Pulmonary artery endothelial cell (primary cell): ENCODE measurements at places on chromosomes 12 and 14.

GRCh38 chr14:88276923-88277596, 46.0 kb downstream of the KCNK10 start:
- DNase-seq: no peak

DNA sequence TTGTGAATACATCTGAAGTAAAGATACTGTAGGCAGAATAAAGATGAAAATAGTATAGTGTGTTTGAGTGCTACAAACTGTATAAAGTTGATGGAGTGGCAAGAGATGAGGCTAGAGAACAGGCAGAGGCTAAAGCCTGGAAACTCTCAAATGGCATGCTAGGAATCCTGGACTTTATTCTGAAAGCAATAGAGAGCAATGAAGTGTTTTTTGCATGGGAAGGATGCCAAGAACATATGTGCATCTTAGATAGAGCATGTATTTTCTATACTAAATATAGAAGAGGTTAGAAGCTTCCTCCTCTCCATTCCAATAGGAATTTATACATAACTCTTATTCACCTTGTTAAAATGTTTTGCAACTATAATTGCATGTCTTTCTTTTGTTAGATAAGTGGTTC, 86.3 kb upstream of the TMTC2 start:
- DNase-seq: no peak

- DNase-seq: no peak
Observed at GRCh38 chr14:77554816-77555599, 56.4 kb upstream of the ISM2 start.

DNA sequence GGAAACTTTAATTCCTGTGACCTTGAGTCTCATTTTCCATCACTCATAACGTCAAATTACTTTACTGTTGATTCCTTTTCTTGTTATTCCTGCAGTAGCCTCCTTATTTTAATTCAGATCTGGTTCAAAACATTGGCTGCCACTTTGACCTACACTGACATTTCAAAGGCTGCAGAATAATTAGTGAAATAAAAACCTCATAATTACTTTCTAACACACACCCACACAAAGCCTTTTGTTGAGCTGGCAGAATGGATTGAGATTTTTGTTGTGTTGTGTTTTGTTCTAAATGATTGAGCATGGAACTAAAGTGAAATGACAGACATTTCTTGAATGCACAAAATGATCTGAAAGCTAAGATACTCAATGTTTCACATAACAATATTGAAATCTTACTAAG, 507.5 kb upstream of the STXBP6 start:
- DNase-seq: no peak

- DNase-seq: no peak
Observed at GRCh38 chr12:88472775-88473174, 107.5 kb downstream of the KITLG start.

- no peak for DNase-seq
Observed at GRCh38 chr14:103995876-103996275, 53.5 kb upstream of the RD3L start.

DNA sequence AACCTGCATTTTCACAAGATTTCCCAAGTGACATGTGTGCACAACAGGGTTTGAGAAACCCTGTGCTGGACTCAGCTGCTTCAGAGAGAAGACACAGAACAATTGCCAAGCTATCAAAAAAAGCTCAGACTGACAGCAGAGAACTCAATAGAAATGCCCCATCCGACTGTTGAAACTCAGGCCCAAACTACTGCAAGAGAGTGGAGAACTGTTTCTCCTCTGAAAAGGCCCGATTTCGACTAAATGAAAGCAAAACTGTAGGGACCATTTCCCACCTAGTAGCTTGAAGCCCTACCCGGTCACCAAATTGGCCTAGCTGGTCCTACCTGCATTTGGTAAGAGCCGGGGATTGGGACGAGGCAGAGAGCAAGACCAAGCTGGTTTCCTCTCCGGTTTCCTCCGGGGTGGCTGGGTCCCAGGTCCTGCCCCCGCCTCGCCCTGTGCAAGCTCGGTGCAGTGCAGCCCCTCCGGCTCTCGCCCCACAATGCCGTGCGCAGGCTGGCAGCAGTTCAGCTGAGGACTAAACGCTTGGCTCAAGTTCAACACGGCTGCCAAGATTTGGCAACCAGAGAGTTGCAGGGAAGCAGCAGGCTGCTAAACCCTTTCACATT, 1180.6 kb downstream of the VRK1 start:
- DNase-seq: no peak

DNA sequence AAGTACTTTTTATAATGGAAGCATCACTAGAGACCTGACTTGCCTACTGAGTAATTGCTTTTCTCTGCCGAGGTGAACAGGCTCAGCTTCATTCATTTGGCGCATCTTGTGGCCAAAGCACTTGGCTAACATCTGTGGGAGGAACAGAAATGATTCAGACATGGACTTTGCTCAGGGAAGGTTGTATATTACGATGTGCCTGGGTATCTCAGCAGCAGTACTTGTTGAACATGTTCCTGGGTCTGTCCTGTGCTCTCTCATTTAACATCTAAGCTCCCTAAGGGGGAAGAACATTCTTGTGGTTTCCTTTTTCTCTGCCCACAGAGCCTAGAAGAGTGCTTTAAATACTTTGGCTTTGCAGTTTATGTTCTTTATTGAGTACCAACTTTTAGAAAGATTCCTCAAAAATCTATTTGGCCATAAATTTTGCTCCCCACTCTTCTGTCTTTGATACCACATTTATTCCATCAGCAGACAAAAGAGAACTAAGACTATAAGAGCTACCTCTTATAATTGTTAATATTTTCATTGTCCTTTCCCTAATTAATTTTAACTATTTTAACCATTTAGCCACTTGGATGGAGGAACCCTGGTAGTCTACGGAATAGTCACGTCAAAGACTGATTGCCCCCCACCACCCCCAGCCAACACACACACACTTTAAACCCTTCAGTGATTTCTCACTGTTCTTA, 101.2 kb upstream of the EGLN3 start:
- no peak for DNase-seq

GRCh38 chr14:69713209-69713781, 53.6 kb upstream of the SRSF5 start:
- DNase-seq: no peak

GRCh38 chr14:68307790-68308168, 485.1 kb downstream of the ZFP36L1 start:
- DNase-seq: no peak
